ENCODE measurements at places on chromosomes 7 and 10. TPM values are rescaled to one million over a fixed set of nuclear protein-coding genes. Genes with fewer than 3 reads are reported as not detected.

- DNase-seq = no peak
Observed at GRCh38 chr7:111982804-111983203, 223.4 kb downstream of the DOCK4 start.

DNA sequence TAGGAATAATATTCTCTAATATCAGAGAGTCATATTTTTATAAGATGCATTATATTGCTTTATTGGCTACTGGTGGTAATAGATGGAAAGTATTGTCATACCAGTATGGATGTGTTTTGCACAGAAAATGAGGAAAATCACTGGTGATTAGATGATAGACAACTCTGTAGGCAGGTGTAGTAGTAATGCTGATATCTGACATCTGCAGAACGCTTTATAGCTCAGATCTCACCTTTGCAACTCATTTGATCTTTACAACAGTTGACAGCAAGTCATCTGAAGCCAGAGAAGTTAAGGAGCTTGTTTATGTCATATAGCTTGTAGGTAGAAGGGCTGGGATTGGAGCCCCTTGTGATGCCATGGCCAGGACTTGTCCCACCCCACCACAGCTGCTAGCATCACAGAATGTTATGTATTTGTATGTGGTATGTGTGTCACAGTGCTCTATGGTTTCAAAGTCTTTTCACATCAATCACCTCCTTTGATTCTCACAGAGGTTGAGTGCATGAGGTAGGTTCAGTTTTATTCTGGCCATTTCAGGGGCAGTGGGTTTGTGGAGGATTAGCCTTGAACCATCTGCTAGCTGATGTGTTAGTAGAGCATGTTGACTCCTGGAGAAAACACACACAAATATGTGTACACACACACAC is 140.0 kb downstream of the SORCS3 start:
- DNase-seq = no peak

GRCh38 chr10:30816820-30817171 is 187.2 kb upstream of the LYZL2 start:
- no peak for DNase-seq

DNA sequence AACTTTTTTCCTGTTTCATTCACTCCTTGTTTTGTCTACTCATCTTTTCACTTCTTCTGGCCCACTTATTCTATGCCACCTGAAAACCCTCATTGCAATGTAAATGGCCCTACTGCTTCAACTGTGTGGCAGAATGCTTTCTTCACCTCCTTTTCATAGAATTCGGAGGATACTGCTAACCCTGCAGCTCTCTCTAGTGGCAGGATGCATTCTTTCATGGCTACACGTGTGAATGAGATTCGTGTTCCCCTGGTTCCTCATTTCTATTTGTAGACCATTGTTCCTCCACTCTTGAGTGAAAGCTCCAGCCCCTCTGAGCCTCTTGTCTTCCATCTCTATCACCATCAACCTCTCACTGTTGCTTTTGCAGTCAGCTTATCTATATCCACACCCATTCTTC is 20.9 kb upstream of the CYP26C1 start:
- DNase-seq = no peak

The SPDYE11 gene
- total RNA-seq = not detected

- no peak for DNase-seq
Observed at GRCh38 chr7:90681336-90682022, 85.4 kb downstream of the CDK14 start.

GRCh38 chr7:95986178-95986764 is 213.9 kb downstream of the DYNC1I1 start:
- DNase-seq = no peak

The BMPER gene
- not detected for total RNA-seq

DNA sequence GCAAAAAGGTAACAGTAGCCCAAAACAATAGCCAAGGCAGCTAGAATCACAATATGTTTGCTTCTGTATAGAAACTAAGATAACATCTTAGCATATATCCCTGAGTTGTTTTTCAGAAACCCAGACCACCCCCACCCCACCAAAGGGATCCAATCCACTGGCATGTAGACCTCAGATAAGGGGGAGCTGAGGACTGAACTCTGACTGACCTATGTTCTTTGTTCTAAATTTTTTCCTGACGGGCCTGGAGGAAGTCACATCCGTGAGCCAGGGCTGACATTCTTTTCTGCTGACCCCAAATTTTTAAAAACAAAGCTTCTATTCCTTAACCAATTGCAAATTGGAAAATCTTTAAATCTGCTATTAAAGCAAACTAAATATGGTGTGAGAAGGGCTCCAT is 493.9 kb upstream of the IGFBP3 start:
- DNase-seq = no peak

DNA sequence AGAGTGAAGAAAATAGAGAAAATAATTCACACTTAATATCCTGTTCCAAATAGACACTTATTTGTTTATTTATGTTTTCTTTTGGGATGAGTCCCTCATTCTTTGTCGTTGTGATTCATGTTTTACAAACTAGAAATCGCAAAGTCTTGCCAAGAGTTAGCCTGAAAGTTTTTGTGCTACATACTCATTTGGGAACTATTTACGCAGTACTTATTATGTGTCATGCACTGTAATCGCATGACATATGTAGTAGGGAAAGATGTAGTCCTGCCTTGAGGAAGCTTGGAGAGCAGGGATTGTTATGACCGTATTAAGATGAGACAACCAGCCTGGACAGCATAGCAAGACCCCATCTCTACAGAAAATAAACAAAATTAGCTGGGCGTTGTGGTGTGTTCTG is 189.3 kb downstream of the ABCA13 start:
- DNase-seq = no peak

DNA sequence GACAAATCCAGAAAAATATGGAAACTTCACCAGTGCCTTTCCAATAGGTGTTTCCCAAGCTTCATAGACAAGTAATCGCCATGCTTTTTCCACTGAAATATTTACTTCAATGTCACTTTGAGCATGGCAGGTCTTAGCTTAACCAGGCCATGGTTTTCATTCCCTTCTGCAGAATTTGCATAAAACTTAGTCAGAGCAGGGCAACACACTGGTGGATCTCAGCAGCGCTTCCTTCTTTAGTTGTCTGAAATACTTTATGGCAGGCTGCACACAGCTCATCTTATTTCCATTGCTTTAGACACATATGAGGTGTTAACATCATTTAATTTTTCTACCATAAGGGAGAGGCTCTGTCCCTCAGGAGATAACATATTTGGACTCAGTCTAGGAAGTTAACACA is 102.9 kb upstream of the AHR start:
- DNase-seq = no peak

DNA sequence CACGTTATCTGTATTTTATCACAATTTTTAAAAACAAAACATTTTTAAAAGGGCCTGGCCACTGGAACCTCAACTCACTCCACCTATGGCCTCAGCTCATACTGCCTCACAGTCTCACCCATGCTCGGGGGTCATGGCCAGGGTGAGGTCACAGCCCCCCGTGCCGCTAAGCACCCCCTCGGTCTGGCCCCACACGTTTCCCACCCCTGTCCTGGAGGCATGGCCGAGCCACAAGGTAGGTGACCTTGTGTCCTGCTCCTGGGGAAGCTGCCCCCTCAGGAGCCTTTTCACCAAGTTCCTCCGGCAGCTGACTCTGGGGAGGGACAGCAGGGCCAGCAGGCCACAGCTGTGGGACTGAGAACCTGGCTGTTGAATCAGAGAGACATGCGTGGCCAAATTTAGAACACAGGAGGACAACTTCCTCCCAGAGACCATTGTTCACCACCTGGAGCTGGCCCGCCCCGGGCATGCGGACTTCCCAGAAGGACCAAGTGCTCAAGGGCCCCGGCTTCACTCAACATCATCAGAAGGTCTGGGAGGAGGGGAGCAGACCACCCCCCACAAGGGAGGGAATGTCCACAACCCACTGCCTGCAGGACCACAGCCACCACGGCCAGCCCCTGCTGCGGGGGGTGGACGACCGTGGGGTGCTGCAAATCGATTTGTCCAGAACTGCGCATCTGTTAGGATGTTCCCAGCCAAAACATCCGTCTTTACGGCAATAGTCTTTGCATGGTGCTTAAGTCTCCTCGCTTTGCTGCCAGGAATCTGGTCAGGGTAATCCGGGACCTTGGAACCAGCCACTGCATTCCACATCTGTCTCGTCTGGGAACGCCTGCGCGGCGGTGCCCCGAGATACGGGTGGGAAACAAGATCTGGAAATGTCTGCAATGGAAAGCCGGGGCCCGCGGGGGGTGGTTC is 48.6 kb upstream of the PDGFA start:
- no peak for DNase-seq

DNA sequence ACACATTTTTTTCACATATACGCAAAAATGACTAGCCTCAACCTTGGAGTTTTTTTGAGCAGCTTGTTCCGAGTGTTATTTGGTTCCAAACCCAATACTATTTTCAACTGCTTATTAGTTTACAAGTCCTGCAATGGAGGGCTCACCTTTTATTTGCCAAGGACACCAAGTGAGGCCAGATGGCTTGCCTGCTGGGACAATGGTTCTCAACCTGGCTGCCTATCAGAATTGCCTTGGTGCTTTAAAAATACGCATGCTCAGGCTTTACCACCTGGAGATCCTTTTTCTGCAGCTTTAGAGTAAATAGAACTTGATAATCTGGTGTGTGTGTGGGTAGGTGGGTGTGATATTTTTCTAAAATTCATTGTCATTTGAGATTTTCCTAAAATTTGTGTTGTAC is 276.8 kb downstream of the MTERF1 start:
- no peak for DNase-seq

The SLC39A12 gene
- total RNA-seq = not detected

The TRPV6 gene
- not detected for total RNA-seq

The IFIT1B gene
- not detected for total RNA-seq

GRCh38 chr10:3886641-3887251 is 101.7 kb upstream of the KLF6 start:
- DNase-seq = no peak

DNA sequence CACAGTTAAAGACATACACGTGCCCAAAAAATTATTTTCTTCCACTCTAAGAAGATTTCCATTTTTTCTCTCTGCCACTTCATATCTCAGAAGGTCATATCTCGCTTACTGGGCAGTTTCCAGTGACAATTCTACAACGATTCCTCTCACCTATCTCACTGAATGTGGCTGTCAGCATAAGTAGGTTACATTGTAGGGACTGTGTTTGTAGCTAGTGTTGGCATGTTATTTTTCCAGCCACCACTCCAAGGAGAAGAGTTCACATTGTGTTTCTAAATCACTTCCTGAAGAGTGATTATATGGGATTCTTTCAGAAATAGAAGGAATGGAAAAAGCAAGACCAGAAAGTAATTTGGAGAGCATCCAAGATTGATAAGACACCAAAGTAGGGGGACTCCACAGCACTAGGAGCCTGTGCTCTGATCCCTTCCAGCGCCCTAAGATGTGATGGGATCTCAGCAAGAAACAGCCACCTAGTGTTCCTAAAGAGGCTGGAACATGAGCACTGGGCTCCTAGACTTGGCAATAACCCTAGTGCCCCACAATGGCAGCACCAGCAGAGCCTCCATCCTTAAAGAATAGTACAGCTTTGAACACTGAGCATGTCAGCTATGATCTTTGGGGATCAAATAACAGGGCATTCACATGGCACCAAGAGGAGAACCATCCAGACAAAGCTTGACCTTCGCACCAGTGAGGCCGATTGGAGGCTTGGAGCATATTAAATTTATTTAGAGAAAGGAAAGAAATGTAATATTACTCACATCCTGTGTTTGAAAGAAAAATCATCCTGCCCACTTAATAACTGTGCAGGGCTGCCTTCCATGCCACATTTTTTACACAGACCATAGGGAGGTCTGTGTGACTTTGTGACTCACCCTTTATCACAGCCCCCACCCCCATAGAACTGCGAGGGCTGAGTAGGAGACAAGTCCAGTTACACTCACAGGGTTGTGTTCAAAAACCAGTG is 51.8 kb downstream of the CAV1 start:
- no peak for DNase-seq

GRCh38 chr10:60281331-60281730 is 108.3 kb downstream of the ANK3 start:
- no peak for DNase-seq

- no peak for DNase-seq
Observed at GRCh38 chr10:14478604-14479003, 147.9 kb upstream of the FRMD4A start.

The CREB5 gene
- not detected for total RNA-seq

The LRRC18 gene
- not detected for total RNA-seq

- no peak for DNase-seq
Observed at GRCh38 chr10:45375716-45376231, 1.8 kb downstream of the ALOX5 start.

- no peak for DNase-seq
Observed at GRCh38 chr10:76245951-76246495, 814.6 kb downstream of the LRMDA start.

GRCh38 chr7:92681633-92682032 is 91.4 kb upstream of the FAM133B start:
- no peak for DNase-seq

DNA sequence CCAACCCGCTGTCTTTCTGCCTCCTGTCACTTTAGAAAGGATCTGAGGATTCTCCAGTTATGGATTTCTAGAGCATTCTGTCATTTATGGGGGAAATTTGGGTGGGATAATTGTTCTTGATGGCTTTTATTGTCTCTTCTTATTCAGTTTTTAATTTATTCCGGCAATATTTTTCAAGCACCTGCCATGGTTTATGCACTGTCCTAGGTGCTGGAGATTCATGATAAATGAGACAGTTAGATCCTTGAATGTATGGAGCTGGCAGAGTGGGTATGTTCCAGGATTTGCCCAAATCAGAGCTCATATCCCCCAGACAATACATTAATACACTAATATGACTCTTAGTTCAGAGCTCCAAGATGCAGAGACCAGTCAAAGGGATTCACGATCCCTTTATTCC is 146.8 kb upstream of the PRKCQ start:
- no peak for DNase-seq

The HYAL4 gene
- total RNA-seq = not detected

The PRKCQ gene
- 26.3 TPM for total RNA-seq

GRCh38 chr10:65123120-65123519 is 1601.9 kb downstream of the REEP3 start:
- no peak for DNase-seq

DNA sequence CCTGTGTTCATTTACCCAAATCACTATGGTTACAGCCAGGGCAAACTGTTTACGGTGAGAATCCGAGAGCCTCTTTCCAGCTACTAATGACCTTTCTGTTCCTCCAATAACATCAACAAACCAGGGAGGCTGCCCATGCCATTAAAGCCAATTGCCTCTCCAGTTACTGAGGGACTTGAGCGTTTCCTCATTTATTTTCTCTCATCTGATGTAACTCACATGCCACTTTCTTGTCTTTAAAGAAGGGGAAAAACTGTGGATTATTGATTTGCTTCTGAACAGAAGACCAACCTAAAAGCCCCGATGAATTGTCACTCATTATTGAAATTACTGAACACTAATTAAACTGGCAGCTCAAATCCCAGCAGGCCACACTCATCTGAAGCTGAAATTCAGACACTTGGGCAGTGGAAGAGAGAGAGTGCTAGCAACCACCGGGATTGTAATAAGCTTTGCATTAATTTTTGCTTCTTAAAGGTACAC is 595.8 kb upstream of the MKI67 start:
- no peak for DNase-seq

- no peak for DNase-seq
Observed at GRCh38 chr7:133709036-133709880, 417.9 kb upstream of the LRGUK start.

The CAMK2B gene
- not detected for total RNA-seq

- DNase-seq = no peak
Observed at GRCh38 chr10:129658376-129659072, 191.5 kb downstream of the MGMT start.

The UNCX gene
- total RNA-seq = not detected

GRCh38 chr10:42960491-42960990 is 116.3 kb upstream of the RET start:
- no peak for DNase-seq

The NACAD gene
- total RNA-seq = 0.68 TPM

The EGFR gene
- total RNA-seq = not detected

GRCh38 chr10:123521076-123521475 is 145.1 kb upstream of the GPR26 start:
- DNase-seq = no peak

The MTG1 gene
- total RNA-seq = 31.0 TPM
